ENCODE measurements at places on chromosomes 2 and 18.

GRCh38 chr18:59454909-59455727, 96.1 kb upstream of the LMAN1 start:
- no peak for DNase-seq

DNA sequence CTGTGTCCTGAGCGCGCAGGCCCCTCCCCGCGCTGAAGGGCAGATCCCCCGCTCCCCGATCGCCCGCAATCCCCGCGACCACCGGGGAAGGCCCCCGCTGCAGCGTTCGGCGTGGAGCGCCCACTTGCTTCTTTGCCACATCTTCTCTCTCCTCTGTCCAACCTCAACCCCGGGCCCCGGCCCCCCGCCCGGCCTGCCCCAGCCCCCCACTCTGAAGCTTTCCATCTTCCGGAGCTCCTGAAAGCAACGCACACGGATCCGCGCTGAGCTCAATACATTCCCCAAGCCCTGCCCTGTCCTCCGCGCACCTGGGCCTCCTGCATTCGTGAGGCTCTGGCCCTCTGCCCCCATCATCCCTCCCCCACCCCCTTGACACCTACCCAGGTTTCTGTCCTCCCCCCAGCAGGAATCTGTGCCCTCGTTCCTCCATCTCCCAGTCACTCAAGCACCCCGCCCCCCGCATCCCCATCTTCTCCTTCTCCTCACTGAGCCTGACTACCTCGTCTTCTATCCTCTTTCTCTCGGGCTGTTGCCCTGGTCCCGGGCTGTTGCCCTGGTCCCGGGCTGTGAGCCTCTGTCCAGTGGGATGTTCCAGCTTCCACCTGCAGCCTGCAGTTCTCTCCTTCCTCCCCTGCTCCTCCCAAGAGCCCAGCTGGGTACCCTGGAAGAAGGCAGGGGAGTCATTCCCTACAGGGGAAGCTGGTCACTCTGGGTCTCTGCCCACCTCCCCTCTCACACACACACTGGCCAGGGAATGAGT, 7.8 kb downstream of the SPEG start:
- no peak for DNase-seq

DNA sequence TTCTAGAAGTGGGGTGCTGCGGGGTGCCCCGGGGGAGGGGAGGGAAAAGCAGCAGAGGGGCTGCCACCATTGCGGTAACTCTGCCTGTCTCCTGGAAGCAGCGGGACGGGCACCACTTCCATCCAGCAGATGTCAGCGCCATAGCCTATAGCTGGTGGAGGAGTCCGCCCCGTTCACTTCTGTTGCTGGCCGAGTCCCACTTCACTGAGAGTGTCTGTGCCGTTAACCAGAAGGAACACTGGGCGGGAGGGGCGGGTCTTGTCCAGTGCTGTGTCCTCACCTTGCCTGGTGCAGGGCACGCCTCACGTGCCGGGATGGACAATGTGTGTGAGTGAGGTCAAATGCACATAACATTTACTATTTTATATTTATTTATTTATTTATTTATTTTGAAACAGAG, 19.3 kb upstream of the ODC1 start:
- DNase-seq: no peak

DNA sequence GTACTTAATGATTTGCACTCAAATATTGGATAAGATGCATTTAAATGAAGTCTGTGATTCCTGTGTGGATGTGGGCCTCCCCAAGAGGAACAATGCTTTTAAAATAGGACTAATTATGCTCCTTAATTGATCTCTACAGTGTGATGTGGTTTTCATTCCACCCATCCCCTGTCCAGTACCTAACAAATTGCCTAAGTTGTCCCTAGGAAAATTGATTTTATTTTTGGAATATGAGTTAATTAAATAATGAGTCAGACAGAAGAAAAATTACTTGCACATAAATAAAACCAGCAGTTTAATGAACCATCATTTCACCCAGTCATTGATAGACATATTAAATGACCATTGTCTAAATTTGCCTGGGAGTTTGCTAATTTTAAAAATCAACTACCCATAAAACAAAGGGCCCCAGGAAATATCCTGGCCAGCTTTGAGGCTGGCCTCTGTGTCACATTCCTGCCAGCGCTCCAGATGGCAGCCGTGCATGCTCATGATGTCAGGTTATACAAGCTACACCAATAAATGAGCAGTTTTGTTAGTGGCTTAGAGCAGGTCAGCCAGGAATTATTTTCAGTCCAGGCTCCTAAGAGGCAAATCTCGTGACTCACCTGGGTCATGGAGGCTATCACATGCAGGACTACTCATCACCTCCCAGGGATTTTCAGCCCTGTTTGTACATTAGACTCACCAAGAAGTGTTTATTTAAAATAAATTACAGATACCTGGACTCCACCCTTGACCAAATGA, 31.9 kb downstream of the ABHD3 start:
- DNase-seq: no peak

DNA sequence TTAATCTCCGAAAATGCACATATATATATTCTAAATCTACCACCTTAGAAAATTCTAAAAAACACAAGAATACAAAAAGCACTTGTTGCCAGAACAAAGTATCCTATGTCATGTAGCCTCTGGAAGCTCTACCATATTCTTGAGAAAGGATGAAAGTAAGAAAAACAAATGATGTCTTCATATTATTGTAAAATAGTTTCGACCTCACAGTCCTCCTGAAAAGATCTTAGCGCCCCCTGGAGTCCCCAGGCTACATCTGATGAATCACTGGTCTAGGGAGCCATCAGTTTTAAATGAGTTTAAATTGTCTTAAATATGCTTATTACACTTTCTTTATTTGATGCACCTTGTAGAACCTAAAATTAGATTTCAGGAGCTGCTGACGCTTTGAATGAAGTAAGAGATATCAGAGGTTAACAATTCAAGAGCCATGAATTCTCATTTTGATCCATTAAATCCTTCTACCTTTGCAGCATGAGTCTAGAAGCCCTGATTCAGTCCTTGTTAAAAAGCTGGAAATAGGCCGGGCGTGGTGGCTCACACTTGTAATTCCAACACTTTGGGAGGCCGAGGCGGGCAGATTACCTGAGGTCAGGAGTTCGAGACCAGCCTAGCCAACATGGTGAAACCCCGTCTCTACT, 138.8 kb downstream of the MCFD2 start:
- DNase-seq: no peak

DNA sequence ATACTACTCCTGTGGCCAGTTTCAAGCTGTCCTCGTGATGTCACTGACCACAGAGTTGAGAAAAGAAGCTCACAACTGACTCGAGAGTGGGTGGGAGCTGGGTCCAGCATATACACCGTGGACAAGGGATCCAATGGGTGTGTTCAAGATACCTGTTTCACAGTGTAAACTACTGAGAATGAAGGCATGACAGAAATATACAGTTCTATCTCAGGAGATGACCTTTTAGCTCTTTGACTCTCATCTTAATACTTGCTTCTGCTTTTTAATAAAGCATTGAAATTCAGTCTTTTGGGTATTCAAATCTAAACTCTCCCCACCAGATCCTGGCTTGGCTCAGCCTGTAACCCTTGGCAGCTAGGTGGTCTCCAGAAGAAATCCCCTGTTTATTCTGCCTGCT, 130.1 kb downstream of the MAP2 start:
- DNase-seq: no peak
